ENCODE measurements at places on chromosomes 11 and 22.
A peak's percentile ranks its signal among the peaks of the same experiment; 100 is the strongest.

- DNase-seq, result no peak
These were observed 2.3 kb downstream of the CABP7 start for GRCh38 chr22:29722151-29722550.

- no peak for DNase-seq
These were observed 143.1 kb downstream of the METTL15 start for GRCh38 chr11:28251257-28251656.

GRCh38 chr11:34299284-34299972 is 58.4 kb downstream of the ABTB2 start:
- DNase-seq, result no peak

DNA sequence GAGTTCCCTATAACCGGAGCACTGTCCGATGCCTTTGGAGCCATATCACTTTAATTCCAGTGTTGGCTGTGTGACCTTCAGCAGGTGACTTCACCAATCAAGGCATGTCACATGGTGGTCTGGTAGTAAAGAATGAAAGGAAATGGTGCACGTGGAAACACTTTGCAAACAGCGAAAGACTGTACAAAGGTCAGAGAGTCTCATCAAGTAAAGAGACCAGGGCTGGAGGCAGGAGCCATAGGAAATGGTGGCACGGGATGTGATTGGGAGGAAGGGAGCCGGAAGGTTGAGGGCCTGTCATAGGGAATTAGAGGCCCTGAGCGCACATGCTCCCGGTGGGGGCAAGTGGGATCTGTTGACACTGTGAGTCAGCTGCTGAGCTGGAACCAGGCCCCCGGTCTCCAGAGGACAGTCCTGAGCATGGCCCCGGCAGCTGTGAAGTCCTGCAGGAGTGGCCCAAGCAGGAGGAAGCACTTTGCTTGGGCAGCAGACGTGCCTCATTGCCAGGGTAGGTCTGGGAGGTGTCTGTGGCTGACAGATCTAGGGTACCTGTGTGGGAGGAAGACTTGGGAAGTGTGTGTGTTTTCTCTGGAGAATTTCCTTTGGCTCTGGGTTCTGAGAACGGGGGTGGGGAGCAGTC is 2.0 kb downstream of the DAGLA start:
- DNase-seq, result no peak

GRCh38 chr11:19683141-19683805 is 29.4 kb upstream of the NAV2 start:
- DNase-seq, result no peak

- no peak for DNase-seq
These were observed 10.4 kb downstream of the ANO5 start for GRCh38 chr11:22203281-22203680.

- DNase-seq, result peak; percentile 49
These were observed 112.7 kb downstream of the VPREB1 start for GRCh38 chr22:22357024-22357883.

DNA sequence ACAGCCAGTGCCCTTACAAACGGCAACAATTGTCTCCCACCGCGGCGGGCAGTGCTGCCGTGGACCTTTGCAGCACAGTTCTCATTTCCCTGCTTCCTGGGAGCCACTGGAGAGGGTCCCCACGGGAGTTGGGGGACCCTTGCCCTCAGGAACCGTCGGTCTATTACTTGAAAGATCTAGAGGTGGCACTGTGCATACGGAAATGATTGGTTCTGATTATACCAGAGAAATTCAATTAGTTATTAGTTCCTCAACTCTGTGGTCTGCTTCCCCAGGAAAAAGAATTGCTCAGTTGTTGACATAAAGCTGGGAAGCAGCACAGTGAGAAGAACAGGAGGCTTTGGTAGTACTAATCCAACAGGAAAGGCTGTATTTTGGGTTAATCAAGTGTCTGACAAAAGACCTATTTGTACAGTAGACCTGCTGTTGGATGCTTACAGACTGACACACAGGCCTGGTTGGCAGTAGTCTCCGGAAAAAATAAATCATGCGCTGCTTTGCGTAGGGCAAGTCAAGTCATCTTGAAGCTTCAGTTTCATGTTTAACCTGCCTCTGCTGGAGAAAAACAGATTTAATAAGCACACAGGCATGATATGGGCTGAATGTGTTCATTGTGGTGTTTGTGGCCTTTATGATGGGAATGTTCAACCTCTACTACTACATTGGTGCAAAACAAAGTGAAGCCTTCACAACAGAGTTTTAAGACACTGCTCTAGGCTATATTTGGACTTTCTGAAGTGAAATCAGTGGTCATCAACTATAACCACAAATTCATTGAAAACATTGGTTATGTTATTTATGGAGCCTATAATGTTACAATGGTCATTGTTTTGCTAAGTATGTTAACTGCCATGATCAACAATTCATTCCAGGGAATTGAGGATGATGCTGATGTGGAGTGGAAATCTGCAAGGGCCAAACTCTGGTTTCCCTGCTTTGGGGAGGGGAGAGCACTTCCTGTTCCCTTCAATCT is 54.6 kb upstream of the SC5D start:
- no peak for DNase-seq

- no peak for DNase-seq
These were observed 4.1 kb upstream of the MAPK11 start for GRCh38 chr22:50274311-50274710.

DNA sequence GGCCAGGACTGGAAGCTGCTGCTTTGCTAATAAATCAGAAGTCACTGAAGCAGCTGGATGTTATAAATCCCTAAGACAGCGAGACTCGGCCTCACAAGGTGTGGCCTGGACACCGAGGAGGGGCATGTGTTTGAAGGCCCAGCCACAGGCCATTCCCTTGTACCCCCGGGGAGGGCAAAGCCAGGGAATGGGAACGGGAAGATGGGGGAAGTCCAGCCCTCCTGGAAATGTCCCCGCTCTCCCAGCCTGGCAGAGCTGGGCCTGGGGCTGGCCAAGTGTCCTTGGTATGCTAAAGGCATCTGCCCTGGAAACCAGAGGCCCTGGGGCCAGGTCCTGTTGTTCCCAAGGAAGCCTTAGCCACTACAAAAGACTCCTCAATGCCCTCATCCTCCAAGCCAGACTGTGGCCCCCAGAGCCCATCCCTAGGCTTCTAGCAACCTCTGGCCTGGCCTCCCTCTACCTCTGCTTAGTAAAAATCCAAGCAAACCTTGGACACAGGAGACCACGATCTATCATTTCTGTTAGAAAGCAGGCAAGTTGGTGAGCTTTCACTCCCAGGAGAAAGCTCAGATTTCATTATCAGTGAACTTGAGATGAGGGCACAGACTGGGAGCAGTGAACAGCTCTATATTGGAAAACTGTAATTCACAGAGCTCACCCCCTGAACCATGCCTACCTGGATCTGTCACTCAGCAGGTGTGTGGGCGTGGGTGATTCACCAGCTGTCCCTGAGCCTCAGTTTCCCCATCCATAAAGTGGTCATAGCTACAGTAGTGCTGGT is 11.0 kb downstream of the CHST1 start:
- DNase-seq, result no peak

- DNase-seq, result no peak
These were observed 53.9 kb downstream of the FLI1 start for GRCh38 chr11:128747728-128748148.

DNA sequence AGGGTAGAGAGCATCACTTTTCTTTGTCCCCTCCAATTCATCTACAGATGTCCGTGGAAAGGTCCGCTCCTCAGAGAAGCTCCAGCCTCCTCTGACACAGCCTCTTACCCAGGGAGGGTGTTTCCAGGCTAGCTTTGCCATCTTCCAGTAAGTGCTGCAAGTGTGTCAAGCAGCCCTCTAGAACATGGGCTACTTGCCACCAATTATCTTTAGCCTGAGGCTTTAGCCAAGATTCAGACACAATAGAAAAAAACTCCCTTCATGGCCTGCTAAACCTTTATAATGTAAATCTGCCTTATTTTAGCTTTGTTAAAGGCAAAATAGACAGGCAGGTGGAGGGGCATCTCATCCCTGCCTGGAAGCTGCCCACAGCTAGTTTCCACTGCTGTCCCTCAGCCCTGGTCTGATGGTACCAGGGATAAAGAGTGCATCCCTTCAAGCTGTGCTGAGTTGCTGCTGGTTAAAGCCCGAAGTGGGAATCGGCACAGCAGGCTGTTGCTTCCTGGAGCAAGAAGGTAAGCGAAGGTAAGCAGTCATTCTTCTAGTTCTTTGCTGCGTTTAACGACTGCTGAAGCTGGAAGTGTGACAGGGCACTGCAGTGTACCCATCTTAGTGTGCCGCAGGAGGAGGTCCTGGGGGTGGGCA is 190.1 kb upstream of the E2F8 start:
- DNase-seq, result no peak

- no peak for DNase-seq
These were observed 47.4 kb downstream of the SYT13 start for GRCh38 chr11:45238724-45239123.

DNA sequence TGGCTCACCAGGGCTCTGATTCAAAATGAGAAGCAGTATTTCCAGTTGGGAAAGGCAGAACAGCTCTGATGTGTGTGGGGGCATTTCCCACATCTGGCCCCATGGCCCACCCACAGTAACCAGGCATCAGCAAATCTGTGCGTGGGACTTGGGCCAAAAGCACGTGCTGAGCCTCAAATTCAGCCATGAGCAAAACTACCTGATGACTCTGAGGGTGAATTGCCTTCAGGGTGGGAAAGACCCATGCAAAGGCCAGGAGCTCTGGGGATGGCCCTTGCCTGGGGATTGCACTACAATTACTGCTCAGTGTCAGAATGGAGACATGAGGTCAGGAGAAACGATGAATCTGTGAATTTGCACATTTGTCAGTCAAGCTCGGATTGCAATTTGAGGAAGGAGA is 20.9 kb downstream of the TP53AIP1 start:
- DNase-seq, result no peak

DNA sequence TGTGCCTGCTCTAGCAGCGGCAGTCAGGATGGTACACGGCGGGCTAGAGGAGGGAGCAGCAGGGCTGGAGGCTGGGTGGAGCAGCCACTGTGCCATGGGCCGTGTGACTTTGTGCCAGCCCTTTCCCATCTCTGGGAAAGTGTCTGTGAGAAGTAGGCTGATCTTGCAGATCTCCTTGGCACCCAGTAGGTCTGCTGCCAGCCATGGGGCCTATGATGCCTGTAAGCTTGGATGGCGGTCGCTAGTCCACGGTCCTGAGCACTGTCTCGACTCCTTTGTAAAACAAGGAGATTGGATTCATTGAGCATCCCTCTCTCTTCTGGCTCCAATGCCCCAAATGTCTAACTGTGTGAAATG is 22.6 kb downstream of the AMPD3 start:
- no peak for DNase-seq

GRCh38 chr22:31350410-31350863 is 4.3 kb upstream of the PATZ1 start:
- DNase-seq, result no peak

- DNase-seq, result no peak
These were observed 25.5 kb downstream of the CTTN start for GRCh38 chr11:70423523-70424505.

- DNase-seq, result no peak
These were observed 1.3 kb downstream of the ABTB2 start for GRCh38 chr11:34356576-34356912.

GRCh38 chr11:119854521-119854920 is 125.5 kb upstream of the NECTIN1 start:
- DNase-seq, result no peak

GRCh38 chr11:104333977-104334376 is 170.0 kb upstream of the PDGFD start:
- DNase-seq, result no peak

GRCh38 chr22:30600921-30601320 is 6.1 kb upstream of the TCN2 start:
- DNase-seq, result no peak

DNA sequence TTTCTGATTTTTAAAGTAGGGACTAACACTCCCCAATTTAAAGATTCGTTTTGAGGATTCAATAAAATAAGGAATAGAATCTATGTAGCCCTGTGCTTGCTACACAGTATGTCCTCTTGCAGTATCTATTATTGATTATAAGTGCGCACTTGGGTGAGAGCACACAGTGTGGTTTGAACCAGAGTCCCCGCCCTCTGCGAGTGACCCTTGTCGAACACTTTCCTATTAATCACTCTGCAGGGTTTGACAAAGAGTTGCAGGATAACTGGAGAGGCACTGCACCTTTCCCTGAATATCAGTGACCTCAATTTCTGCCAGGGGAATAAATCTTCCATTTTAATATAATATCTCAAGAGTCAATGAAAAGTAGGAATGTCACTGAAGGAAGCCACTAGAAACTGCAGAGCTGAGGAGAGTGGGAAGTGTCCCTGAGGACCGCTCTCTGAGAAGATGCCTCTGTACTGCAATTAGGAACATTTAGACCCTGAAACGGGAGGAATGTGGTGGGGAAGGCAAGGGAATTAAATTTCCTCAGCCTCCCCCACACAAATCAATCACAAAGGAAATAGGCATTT is 182.2 kb downstream of the MAML2 start:
- DNase-seq, result no peak

DNA sequence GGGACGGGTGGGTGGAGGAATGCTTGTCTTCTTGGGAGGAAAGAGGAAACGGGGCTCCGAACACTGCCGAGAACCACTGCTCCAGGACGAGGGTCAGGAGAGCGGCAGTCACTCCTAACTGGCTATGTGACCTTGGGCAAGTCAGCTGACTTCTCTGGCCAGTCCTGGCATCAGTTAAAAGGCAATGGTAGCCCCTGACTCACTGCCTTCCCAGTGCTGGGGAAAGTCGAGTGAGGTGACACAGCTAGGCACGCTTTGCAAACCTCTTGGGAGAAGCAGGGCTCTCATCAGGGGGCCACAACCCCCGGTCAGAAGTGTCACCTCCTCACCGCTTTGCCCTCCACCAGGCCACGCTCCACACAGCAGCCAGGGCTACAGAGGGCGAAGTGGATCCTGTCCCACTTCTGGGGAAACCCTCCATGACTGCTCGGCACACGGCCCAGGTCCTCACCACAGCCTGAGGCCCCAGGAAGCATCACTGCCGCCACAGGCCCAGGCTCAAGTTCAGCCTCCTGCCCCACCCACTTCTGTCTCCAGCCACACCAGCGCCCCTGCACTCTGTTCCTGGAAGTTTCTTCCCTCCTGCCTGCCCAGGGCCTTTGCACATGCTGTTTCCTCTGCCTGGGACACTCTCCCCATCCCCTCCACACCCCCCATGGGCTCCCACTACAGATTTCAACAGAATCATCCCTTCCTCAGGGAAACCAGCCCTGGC is 16.3 kb downstream of the IL2RB start:
- no peak for DNase-seq

- no peak for DNase-seq
These were observed 501 bp downstream of the CD151 start for GRCh38 chr11:833114-833791.

Measured in T-helper 17 cell (primary cell).